Stimulated activated CD8-positive, alpha-beta memory T cell treated with anti-CD3 and anti-CD28 coated beads, Interleukin-7, amount 100 ng/mL, for 48 hours (primary cell): ENCODE measurements at places on chromosomes 5 and 9.

DNA sequence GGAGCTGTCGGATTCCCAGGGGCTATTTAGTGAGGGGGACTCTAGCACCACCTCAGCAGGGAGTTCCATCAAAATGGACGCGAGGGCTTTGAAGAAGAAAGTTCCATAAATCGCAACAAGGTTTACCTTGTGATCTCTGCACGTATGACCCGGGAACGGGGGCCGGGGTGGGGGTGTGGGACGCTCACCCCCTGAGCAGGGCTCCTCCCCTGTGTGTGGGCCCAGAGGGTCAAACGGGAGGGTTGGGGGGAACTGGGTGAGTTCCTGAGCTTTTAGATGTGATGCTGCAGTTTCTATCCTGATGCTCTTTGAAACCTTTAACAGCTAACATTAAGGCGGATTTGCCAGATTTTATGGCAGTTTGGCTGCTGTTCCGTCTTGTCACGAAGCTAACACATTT is 18.9 kb upstream of the LRRC14B start:
- DNase-seq, result no peak

- no peak for DNase-seq
Measured at GRCh38 chr5:105878402-105878801, 1792.3 kb downstream of the EFNA5 start.

- DNase-seq, result no peak
Measured at GRCh38 chr9:93301291-93301811, 117.4 kb downstream of the WNK2 start.

DNA sequence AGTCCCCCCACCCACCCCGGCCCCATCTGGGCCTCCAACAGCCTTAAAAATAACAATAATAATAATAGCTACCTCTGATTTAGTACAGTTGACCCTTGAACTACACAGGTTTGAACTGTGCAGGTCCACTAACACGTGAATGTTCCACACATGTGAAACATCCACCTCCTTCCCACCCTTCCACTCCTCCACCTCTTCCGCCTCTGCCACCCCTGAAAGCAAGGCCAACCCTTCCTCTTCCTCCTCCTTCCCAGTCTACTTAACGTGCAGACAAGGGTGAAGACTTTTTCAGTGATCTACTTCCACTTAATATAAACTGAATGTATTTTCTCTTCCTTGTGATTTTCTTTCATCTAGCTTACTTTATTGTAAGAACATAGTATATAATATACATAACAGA is 10.8 kb downstream of the PDGFRB start:
- no peak for DNase-seq

- no peak for DNase-seq
Measured at GRCh38 chr9:103444176-103444575, 449.0 kb downstream of the CYLC2 start.

- no peak for DNase-seq
Measured at GRCh38 chr9:99602854-99603253, 218.8 kb upstream of the NR4A3 start.

DNA sequence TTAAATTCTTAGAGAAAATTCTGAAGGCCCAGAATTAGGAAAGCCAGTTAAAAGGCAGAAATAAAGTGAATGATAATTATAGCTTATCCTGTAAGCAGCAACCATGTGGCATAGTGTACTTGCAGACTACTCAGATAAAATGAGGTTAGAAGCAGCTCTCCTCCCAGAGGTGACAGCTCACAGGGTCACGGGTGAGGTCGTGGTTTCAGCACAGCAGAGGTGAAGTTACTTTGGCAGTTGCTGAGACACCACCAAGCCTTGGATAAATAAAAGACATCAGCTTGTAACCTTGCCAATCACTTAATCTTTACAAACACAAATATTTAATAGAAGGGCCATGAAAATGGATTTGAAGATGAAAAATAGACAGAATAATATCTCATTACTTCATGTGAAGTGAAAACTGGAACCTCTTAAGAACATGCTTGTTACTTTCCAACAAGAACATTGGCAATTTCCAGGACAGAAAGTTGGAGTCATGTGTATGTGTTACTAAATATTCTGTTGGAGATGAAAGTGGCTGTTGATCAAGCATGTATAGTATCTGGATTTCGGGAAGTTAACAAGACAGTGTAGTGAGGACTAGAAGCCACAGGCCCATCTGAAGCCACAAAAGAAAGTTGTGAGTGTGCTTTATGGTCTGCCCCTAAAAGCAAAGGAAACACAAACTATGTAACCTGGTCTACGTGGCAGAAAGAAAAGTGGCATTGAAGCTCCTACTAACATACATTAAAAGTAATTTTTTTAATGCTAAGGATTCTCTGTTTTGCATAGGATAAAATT is 134.4 kb downstream of the ERCC6L2 start:
- DNase-seq, result peak; percentile 28

DNA sequence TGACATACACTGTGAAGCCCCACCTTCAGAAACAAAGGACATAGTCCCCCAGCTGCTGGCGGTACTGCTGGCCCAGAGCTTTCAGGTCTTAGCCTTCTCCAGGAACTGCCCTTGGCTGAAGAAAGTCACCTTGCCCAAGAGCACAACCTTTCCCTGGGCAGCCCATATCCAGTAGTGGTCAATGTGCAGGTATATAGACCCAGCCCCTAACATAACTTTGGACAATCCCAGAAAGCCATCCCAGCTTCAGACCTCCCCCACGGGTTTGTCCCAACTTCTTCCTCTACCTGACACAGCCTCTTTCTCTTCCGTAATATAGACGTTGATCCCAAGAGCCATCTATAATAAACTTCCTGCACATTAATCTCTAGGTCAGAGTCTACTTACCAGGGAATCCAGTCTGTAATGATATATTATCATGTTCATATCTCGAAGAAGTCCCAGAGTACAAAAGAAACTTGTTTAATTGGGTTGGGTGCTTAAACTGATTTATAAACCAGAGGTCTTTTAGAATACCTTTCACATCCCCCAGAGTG is 157.4 kb downstream of the SNCAIP start:
- no peak for DNase-seq
